ENCODE measurements at places on chromosomes 11 and 22.
A peak's percentile ranks its signal among the peaks of the same experiment; 100 is the strongest.

- DNase-seq: no peak
Measured at GRCh38 chr11:101612481-101612880, 28.7 kb upstream of the TRPC6 start.

- no peak for DNase-seq
Measured at GRCh38 chr11:33089776-33090175, 50.4 kb downstream of the TCP11L1 start.

- DNase-seq: peak; percentile 55
Measured at GRCh38 chr11:64787526-64788320, 9.4 kb upstream of the SF1 start.

DNA sequence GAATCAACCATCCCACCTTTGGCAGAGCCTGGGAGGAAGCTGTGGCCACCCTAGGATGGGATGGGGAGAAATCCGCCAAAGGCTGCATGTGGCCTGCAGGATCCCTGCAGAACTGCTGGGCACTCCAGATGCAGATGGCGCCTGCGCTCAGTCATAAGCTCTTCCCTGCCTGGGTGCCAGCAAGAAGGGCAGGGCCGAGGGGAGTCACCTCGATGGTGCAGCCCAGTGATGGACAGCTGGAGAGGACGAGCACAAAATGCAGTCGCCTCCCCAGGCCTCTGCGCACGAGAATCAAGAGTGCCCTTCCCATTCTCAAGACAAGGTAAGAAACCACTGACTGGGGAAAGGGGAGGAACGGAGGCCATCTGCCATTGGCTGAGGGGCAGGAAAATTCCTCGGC, 693.6 kb downstream of the TBC1D22A start:
- no peak for DNase-seq

DNA sequence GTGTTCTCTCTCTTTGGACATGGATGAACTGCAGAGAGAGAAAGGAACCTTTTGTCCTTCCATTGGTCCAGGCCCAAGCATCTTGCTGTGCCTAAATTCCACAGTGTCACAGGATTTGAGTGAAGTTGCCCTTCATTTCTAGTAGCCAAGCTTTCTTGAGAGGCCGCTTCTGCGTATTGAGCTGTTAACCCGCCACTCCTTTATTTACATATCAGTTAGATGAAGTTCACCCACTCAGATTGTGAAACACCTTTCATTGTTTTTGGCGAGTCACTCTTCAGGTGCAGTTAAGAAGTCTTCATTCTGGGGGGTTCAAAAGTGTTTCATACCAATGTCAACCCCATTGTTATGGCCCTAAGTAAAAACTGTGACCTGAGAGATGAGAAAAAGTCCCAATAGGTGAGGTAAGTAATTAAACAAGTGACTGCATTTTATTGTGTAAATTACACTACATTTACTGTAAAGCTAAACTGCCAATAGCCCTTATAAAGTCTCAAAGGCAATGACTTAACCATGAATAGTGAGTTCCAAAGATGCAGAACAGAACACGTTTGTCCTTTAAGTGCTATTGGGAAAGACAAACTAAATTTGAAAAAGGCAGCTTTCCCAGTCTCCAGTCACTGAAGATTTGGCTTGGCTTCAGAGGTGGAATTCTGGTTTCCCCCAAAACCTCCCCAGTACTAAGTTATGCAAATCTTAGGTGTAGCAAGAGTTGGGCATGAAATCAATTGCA, 61.0 kb downstream of the APIP start:
- DNase-seq: no peak
